ENCODE measurements at places on chromosomes 5 and 9. TPM values are rescaled to one million over a fixed set of nuclear protein-coding genes. Genes with fewer than 3 reads are reported as not detected.

The SETD9 gene
- 6.0 TPM for total RNA-seq

The MAST4 gene
- total RNA-seq = 6.5 TPM

The SMAD5 gene
- 44.0 TPM for total RNA-seq

The C7 gene
- total RNA-seq = not detected

The OLFM1 gene
- 0.18 TPM for total RNA-seq

The FCN2 gene
- not detected for total RNA-seq

The CAPSL gene
- not detected for total RNA-seq

The ARID3C gene
- total RNA-seq = not detected

The SCGB3A1 gene
- not detected for total RNA-seq

The FGD3 gene
- total RNA-seq = 193 TPM

The C8G gene
- total RNA-seq = 8.5 TPM

The ROR2 gene
- not detected for total RNA-seq

The PCDHGB6 gene
- total RNA-seq = 2.1 TPM

The FBXL17 gene
- total RNA-seq = 34.2 TPM

The IRX4 gene
- not detected for total RNA-seq

The CD72 gene
- 32.3 TPM for total RNA-seq

The BTNL8 gene
- not detected for total RNA-seq

The IRX1 gene
- total RNA-seq = not detected

The LPCAT1 gene
- total RNA-seq = 196 TPM

The VDAC1 gene
- 54.0 TPM for total RNA-seq

The TAF11L5 gene
- not detected for total RNA-seq

The SLC2A6 gene
- 5.0 TPM for total RNA-seq

The ZNF346 gene
- total RNA-seq = 21.6 TPM

The NPR3 gene
- not detected for total RNA-seq

The SH3PXD2B gene
- total RNA-seq = 0.25 TPM

The FOXD4L6 gene
- not detected for total RNA-seq

The ADAMTSL2 gene
- total RNA-seq = not detected

The GHR gene
- not detected for total RNA-seq

The PCDHGA11 gene
- 0.83 TPM for total RNA-seq

The CARTPT gene
- total RNA-seq = not detected

The SYNPO gene
- total RNA-seq = not detected

The NUTM2F gene
- total RNA-seq = not detected

The SAXO1 gene
- total RNA-seq = not detected

The PCDHA12 gene
- total RNA-seq = not detected

The EPB41L4A gene
- total RNA-seq = 30.4 TPM

The SLC27A6 gene
- total RNA-seq = not detected

The ADCY2 gene
- not detected for total RNA-seq

The TEX48 gene
- not detected for total RNA-seq

The TLE1 gene
- total RNA-seq = 58.9 TPM

The IFNA13 gene
- not detected for total RNA-seq

The FGFR4 gene
- 1.5 TPM for total RNA-seq

The ARSI gene
- not detected for total RNA-seq

The IL3 gene
- total RNA-seq = not detected

The IFNA7 gene
- total RNA-seq = not detected

The FOXI1 gene
- total RNA-seq = 0.18 TPM

The GRXCR2 gene
- total RNA-seq = not detected

The ELOVL7 gene
- 2.6 TPM for total RNA-seq

The PRLR gene
- total RNA-seq = 0.16 TPM

The ALDH7A1 gene
- 1.2 TPM for total RNA-seq

The DMGDH gene
- total RNA-seq = 2.9 TPM

The ASB6 gene
- 21.9 TPM for total RNA-seq

The NUDCD2 gene
- 24.7 TPM for total RNA-seq

The GPSM1 gene
- total RNA-seq = 3.4 TPM

The ST8SIA4 gene
- 36.3 TPM for total RNA-seq

The GRIA1 gene
- total RNA-seq = not detected

The CDH10 gene
- total RNA-seq = not detected
